ENCODE measurements at places on chromosomes 7 and 10.
A peak's percentile ranks its signal among the peaks of the same experiment; 100 is the strongest.

DNA sequence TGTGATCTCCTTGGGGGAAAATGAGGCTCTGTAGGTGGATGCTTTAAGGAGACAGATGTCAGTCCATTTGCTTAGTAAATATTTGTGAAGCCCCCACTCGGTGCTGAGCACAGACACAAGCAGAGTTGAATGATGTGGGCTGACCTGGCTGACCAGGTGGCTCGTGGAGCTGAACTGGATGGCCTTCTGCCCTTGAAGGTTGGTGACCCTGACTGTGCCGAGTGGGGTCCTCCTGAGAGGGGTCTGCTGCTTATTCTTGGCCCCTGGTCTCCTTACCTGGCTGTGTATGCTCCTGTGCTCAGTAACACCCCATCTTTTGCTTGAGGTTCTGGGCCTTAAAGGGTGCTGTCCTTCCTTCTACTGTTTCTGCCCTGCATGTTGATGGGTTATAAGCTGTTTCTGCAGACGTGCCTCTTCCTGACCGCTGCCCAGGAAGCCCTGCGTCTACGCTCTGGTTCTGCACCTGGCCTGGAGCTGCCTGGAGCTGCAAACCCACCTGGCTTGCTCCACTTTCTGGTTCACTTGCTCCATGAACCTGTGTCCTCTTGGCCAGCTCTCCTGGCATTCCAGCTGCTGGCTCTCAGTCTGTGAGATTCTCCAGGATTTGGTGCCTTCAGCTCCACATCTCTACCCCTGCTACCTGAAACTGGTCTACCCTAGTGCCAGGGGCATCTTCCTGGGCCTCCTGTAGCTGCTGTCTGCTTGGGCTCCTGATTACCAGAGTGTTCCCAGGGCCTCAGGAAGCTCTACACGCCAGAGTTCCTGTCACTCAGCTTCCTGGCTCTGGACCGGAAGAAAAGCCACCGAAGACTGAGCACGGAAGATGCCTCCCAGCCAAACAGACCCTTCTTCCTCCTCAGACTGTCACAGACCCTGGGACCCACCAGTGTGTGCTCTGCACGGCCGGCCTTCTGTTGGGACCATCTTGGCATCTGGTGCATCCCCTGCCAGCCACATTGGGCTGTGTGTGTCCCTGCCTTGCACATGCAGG lies 76.5 kb downstream of the ADCY1 start:
- no peak for DNase-seq

DNA sequence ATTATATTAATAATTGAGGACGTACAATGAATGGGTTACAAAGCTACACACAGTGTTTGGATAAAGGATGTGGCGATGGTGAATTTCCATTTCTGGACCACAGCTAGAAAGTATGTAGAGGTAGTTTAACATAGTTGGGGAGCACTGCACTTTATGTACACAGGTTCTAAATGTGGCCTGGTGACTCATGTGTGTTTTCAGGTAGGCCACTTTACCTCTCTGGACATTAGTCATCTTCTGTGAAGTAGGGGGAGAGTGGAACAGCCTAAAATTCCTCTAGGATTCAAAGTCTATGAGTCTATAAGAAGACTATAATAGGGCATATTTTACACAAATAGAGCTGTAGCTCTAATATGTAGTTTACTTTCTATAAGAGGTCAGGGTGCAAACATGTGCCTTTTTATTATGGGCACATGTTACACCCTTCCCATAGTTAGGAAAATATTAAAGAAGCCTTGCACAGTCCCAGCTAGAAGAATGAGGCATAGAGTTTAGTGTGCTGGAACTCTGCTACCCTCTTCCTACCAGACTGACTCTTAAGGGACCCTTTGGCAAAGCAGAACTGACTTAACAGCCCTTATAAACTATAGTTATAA lies 594.9 kb downstream of the LRMDA start:
- no peak for DNase-seq

GRCh38 chr7:35617041-35617440 lies 77.9 kb downstream of the HERPUD2 start:
- DNase-seq, result no peak

DNA sequence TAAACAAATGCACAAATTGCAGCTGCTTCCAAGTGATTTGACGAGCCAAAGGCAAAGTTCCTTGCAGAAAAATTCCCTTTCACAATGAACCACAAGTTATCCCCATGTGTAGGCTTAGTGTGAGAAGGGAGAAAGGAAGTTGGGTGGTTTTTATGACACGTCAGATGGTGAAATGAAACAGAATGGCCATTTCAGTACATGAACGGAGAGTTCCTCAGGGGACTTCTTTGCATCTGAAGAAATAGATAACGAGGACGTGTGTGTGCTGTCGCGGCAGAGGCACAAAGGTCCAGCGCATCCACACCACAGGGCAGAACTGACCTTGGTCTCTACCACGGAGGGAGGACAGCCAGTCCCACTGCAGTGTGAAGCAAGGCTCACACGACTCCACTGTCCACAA lies 135.9 kb downstream of the PAXIP1 start:
- no peak for DNase-seq

DNA sequence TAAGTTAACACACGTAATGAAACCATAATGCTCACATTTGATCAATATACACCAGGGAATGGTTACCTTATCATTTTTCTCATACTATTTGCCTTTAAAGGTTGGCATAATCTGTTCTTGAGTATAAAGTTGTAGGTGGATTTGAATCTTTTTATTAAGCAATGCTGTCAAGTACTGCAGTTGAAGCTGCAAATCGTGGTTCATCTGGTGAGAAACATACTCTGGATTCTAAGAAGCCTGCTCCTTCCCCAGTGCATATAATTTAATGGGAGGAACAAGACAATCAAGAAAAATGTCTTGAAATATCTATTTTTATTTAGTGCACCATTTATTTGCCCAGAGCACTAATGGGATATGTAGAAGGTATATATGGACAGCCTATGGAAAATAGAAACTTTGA lies 68.7 kb upstream of the DLX6 start:
- no peak for DNase-seq

DNA sequence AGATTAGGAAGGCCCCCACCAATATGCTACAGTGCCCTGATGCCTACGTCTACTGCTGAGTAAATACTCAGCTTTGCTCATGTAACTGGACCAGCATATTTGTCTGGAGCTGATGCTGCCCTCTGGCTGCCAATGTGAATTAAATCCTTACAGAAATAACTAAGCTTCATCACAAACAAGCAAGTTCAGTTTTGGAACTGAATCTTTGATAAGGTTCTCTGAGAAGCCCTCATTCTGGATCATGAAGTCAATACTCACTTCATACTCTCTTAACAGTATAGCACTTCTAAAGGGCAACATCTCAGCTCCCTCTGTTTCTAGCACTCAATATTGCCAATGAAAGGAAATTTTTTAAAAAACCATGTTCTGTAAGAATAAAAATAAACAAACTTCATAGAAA lies 246.7 kb downstream of the ETV1 start:
- peak; percentile 4 for DNase-seq

DNA sequence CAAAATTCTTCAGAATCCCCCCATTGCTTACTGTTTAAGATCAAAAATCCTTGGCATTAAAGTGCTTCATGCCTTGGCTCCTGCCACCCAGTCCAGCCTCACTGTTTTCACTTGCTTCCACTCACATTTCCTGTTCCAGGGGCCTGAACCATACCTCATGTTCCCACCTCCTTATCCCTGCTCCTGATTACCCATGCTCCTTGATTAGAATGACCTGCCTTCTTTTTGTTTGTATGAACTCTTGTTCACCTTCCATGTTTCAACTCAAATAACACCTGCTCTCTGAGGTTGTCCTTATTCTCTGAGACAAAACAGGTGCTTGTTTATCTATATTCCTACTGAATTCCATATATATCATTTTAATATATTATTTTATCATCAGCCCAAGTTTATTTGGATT lies 77.1 kb upstream of the VSTM2A start:
- no peak for DNase-seq
